ENCODE measurements at places on chromosomes 1 and 21.

DNA sequence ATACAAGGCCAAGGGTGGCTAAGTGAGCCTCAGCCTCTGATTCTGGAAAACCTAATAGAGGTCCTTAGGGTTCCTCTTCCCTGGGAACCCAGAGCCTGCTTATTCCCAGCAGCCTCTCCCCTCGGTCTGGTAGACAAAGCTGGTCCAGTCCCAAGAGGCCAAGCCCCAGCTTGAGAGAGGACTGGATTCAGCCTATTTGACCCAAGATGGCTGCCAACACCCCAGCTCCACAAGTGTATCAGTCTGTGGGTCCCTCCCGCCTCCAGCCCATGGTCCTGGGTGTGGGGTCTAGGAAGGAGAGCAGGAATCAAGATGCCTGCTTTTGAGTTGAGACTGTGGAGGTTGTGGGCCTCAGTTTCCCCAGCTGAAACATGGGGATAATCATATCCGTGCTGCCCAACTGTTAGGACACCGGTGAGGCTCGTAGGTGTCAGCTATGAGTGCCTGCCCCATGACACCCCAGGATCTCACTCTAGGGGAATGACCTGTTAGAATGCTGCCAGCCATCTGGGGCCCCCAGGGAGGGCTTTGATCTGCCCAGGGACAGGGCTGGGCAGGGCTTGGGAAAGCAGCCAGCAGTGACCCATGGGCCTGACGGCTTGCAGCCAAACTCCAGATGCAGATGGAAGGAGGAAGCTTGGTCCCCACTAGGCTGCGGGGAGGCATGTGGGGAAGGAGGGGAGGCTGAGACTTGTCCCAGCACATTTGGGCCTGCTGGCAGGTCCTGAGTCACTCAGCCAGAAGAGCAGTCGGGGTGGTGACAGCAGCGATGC is 45.4 kb downstream of the NUAK2 start:
- DNase-seq, result no peak

DNA sequence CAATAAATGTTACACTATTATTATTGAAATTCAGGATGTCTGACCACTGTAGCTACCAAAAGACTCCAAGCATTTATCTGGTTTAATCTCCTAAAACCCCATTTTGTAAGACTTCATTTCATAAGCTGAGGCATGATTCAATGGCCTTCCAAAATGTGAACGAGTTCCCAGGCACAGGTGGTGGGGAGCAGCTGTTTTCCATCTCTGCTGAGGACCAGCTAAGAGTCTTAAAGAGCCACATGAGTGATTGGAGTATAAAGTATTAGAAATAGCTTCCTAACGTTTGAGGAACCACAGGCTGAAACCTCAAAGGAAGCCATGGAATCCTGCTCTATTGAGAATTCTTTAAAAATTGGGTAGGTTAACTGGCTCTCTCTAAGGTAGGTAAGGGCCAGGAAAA is 44.9 kb downstream of the SEC16B start:
- no peak for DNase-seq

- no peak for DNase-seq
Observed at GRCh38 chr1:98277118-98277517, 356.3 kb upstream of the DPYD start.

DNA sequence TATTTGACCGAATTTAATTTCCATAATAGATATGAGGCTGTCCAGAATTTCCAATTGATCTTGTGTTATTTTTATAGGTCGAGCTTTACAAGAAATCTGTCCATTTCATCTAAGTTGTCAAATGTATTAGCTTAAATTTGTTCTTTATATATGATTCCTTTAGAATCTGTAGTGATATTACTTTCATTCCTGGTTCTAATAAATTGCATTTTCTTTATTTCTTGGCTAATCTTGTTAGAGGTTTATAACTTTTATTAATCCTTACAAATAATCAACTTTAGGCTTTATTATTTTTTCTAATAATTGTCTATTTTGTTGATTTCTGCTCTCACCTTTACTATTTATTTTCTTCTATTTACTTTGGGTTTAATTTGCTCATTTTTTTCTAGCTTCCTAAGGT is 14.0 kb downstream of the IFT25 start:
- no peak for DNase-seq

GRCh38 chr21:46214478-46215340 is 13.9 kb downstream of the LSS start:
- no peak for DNase-seq

DNA sequence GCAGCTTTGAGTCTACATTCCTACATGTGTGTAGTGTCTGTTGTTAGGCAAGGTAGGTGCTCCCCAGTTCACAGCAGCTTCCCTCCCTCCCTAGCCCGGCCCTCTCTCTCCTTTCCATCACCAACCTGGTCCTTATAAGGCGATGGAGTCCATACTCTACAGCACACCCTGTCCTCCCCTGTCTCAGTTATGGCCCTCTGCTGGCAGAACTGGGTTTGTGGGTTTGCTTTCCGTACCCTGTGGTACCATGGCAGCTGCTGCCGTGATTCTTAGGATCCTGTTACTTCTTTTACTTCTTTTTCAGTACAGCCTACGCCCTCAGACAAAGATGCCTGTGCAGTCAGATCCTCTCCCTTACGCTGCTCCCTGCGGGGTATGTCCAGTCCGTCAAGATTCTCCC is 31.7 kb downstream of the AK5 start:
- peak; percentile 43 for DNase-seq

- DNase-seq, result no peak
Observed at GRCh38 chr1:33709783-33710718, 153.8 kb upstream of the HMGB4 start.

DNA sequence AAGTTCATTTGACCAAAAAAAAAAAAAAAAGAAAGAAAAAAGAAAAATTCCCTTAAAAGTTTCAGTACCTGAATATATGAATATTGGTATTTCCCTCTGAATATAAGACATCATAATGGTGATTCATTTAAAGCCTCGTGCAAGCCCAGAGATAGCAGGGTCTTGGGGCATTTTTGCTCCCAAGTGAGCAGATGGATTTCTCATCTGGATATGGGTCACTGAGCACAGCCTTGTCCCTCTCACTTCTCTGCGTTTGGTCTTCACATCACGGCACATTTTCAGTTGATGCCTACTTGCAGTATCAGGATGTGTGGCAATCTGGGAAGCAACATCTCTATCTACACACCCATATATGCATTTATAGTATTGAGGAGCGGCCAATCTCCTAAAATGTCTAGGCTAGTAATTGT is 12.7 kb downstream of the CD58 start:
- DNase-seq, result no peak

- no peak for DNase-seq
Observed at GRCh38 chr21:26461500-26461899, 111.6 kb downstream of the CYYR1 start.
